ENCODE measurements at places on chromosomes 12 and 14.

- no peak for DNase-seq
These were observed 139.6 kb downstream of the SLC2A13 start for GRCh38 chr12:39966256-39966655.

GRCh38 chr12:69328426-69328825 is 19.8 kb upstream of the LYZ start:
- DNase-seq = no peak

GRCh38 chr14:35365130-35366055 is 39.2 kb downstream of the NFKBIA start:
- no peak for DNase-seq

DNA sequence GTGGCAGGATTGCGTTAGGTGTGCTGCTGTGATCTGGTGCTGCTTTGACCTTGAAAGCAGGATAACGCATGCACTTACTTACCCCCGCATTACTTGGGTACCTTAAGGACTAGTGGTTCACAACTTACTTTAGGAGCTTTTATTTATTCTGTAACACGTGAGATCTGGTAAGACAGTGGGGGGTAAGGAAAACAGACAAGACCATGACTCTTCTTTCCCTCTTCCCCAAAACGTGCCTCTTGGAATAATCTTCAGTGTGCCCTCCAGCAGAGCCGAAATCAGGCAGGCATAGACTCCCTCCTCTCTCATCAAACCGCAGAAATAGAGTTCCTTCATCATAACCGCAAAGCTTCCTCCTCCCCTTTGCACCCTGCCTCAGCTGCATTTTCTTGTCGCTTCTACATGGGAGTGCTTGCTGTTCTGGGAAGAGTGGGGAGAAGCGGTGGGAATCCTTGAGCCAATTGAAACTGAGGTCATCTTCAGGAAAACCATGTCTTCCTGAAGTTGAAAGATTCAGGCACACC is 43.4 kb downstream of the RAD52 start:
- no peak for DNase-seq

DNA sequence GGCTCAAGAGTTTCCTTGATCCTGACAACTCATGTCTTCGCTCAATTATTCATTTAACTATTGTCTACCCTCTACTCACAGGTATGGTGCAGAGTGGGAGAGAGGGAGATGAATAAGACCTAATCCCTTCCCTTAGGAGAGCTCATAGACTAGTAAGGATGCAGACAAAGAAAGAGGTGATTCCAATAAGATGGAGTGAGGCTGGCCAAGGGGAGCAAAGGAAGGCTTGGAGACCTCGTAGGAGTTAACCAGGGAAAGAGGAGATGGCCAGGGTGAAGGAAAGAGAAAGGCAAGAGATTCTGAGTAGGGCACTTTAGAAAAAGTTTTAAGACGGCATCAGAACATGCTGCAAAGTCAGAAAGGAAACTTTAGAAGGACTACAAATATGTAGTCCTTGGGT is 588.5 kb downstream of the VRK1 start:
- no peak for DNase-seq

All from cortex of kidney (tissue), 1 donor.